ENCODE measurements at places on chromosomes 6 and 20. TPM values are rescaled to one million over a fixed set of nuclear protein-coding genes. Genes with fewer than 3 reads are reported as not detected.

The WTAP gene
- 109 TPM for total RNA-seq

DNA sequence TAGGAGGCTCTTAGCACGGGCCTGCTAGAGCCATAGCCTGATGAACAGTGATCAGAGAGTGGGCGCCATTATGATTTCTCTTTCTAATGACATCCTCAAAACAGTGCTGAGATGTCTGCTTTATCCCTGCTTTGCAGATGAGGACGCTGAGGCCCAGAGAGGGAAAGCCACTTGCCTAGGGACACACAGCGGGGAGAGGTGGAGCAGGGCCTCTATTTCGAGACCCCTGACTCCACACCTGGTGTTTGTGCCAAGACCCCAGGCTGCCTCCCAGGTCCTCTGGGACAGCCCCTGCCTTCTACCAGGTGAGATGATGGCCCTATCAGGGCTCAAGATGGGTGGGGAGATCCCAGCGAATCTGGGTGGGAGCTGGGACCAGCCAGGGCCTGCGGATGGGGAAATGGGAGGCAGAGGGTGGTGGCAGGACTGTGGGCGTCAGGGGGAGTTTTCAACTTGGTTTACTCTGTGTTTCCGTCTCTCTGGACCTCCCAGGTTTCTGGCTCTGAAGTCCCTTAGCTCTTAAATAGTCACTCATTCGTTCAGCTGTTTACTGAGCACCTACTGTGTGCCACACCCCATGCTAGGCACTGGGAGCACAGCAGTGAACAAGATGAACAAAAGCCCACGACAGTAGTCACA, 36.7 kb downstream of the SRC start:
- DNase-seq: no peak

DNA sequence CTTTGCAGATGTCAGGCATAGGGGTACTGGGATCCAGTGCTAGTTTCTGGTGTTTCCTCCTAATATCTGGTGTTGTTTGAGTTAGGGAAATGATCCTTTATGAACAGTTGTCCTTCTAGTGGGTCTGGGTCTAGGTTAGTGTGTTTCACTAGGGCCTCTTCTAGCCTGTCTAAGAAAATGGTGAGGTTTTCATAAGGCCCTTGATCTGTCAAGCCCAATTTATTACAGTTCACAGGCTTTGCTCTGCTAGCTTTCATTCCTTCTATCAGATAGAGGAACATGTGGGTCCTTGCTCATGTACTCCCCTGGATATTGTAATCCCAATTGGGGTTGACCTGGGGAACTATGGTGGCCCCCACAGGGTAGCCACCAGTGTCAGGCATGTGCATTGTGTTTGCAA, 2.8 kb downstream of the ERVFRD-1 start:
- DNase-seq: no peak

- DNase-seq: no peak
Measured at GRCh38 chr20:17010181-17010580, 216.7 kb upstream of the PCSK2 start.

GRCh38 chr6:20876036-20876435, 341.8 kb downstream of the CDKAL1 start:
- DNase-seq: no peak

GRCh38 chr6:52995913-52996645, 995 bp upstream of the GSTA4 start:
- peak; percentile 39 for DNase-seq

Data from pulmonary artery endothelial cell (primary cell).